Lower lobe of right lung (tissue), 2 donors: ENCODE measurements at places on chromosomes 4 and X. TPM values are rescaled to one million over a fixed set of nuclear protein-coding genes. Genes with fewer than 3 reads are reported as not detected.

The UGT2B28 gene
- total RNA-seq: not detected

- H3K4me1 ChIP-seq: peaks cover 4% of the 10 kb centered on the region
- DNase-seq: no peak
- H3K27me3 ChIP-seq: peaks cover 26% of the 10 kb centered on the region
- H3K27ac ChIP-seq: no peak overlapping the region
Observed at GRCh38 chr4:56817840-56818491, 3.5 kb downstream of the SPINK2 start.

- no peaks in the 10 kb centered on the region for H3K4me1 ChIP-seq
- no peaks in the 10 kb centered on the region for H3K36me3 ChIP-seq
- DNase-seq: no peak
- H3K4me3 ChIP-seq: no peak overlapping the region
- no peaks in the 10 kb centered on the region for H3K27me3 ChIP-seq
Observed at GRCh38 chr4:15291122-15291521, 136.7 kb upstream of the C1QTNF7 start.

DNA sequence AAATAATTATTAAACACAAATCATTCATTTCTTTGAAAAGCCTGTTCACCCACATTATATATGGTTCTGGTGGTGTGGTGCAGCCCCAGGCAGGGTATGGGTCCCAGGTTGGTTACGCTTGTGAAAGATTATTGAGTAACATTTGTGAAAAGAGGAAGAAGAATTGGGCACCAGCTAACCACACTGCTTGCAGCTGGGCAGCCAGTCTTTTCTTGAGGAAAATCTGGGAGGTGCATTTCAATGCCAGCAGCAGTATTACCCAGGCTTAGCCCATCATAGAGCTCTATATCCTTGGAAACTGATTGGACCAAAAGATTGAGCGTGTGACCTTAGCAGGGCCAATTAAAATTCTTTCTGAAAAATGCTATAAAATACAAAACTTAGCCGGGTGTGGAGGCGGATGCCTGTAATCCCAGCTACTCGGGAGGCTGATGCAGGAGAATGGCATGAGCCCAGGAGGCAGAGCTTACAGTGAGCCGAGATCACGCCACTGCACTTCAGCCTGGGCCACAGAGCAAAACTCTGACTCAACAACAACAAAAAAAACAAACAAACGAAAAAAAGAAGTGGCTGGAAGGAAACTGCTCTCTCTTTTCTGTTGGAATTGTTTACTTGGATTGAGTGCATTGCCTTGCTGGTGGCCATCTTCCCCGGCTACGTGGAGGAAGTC, 9.7 kb upstream of the PLAC8 start:
- no peaks in the 10 kb centered on the region for H3K36me3 ChIP-seq
- no peak for DNase-seq
- no peaks in the 10 kb centered on the region for H3K27me3 ChIP-seq
- peaks cover 13% of the 10 kb centered on the region for H3K4me1 ChIP-seq

DNA sequence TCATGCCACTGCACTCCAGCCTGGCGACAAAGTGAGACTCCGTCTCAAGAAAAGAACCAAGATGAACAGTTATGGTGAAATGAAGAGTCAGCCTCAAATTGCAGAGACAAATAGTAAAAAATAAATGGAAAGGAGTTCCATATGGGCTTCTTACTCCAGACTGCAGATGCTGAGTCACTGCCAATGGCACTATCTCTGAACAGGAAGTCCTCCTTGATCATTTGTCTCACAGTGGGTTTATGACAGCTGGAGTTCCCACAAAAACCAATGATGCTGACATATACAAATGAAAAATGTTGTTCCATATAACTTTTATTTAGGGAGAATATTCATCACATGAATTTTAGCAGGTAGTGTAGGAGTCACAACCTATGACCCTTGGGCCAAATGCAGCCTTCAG, 631.6 kb downstream of the PCDH18 start:
- H3K27ac ChIP-seq: no peak overlapping the region
- DNase-seq: no peak
- H3K36me3 ChIP-seq: no peaks in the 10 kb centered on the region
- H3K4me3 ChIP-seq: no peak overlapping the region

- no peaks in the 10 kb centered on the region for H3K36me3 ChIP-seq
- no peaks in the 10 kb centered on the region for H3K27me3 ChIP-seq
- peaks cover 45% of the 10 kb centered on the region for H3K4me1 ChIP-seq
- no peak overlapping the region for H3K4me3 ChIP-seq
- H3K27ac ChIP-seq: no peak overlapping the region
Observed at GRCh38 chr4:26938516-26938915, 77.9 kb downstream of the STIM2 start.
